ENCODE measurements at places on chromosomes 1 and 21.

- no peak for DNase-seq
Observed at GRCh38 chr1:200740571-200741208, 2.0 kb downstream of the CAMSAP2 start.

- DNase-seq, result no peak
Observed at GRCh38 chr1:26771643-26772321, 16.0 kb upstream of the PIGV start.

DNA sequence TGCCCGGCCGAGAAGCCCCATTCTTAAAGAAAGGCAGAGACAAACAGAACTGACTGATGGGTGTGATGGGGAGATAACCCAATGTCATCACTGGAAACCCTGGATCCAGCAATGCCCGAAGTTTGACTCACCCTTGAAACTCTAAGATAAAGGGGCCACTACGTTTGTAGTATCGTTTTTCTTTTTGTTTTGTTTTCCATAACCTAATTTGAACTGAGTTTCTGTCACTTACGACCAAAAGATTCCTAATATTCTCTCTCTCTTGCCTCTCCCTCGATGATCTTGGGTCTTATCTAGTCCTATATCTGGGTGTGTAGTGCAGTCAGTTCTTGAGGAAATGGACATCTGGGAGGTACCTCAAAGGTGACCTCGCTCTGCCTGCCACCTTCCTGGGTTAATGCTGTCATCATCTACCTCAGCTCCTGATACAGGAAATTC lies 57.8 kb upstream of the ID3 start:
- DNase-seq, result no peak

- DNase-seq, result no peak
Observed at GRCh38 chr1:115694805-115695204, 53.0 kb downstream of the VANGL1 start.

DNA sequence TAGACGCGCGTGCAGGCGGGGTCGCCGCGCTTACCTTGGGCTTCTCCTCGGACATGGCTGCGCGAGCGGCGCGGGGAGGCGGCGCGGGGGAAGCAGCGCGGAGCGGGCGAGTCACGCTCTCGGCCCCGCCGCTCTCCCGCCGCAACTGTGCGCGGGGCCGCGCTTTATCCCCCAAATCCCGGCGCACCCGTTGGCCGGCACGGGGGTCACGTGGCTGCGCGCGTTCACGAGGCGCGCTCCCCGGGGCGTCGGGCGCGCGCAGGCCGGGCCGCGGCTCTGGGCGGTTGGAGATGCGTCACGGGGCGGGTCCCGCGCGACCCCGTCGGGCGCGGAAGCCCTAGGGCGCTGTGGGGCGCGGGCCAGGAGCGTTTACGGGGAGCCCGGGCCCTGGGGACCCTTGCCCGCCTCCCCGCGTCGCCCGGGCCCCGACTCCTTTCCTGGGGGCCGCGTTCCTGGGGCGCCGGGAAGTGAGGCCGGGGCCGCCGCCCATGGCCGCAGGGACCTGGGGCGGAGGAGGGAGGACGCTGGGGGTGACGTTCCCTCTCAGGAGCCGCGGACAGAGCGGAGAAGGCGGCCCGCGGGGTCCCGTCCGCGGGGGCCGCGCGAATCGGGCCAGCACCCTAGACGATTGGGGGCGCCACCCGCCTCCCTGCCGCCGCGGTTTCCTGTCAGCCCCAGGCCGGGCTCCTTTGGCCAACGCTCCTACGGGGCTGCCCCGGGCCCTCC lies at the start of gene SUMO3:
SUMO3 (minus strand) TSS at position 149 of the 726 bp plus-strand sequence; CDS start at position 55, 94 bp downstream.
- DNase-seq, result peak; percentile 24

GRCh38 chr1:43421976-43422750 lies 31.6 kb downstream of the HYI start:
- DNase-seq, result no peak

DNA sequence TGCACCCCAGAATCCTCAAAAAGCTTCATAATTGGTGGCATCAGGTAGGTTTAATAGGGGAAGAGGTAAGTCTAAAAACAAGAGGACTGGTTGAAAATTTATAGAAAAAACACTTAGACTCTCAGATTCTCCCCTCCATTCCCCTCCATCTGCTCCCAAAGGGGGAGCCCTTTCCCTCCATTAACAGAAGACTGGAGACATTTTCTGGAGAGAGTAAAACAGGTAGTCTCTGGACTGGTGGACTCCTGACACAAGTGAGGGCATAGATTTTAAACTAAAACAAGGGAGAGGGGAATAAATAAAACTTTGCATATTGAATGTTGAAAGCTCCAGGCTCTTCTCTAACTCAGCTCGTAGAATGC lies 54.0 kb upstream of the IPO9 start:
- DNase-seq, result no peak

DNA sequence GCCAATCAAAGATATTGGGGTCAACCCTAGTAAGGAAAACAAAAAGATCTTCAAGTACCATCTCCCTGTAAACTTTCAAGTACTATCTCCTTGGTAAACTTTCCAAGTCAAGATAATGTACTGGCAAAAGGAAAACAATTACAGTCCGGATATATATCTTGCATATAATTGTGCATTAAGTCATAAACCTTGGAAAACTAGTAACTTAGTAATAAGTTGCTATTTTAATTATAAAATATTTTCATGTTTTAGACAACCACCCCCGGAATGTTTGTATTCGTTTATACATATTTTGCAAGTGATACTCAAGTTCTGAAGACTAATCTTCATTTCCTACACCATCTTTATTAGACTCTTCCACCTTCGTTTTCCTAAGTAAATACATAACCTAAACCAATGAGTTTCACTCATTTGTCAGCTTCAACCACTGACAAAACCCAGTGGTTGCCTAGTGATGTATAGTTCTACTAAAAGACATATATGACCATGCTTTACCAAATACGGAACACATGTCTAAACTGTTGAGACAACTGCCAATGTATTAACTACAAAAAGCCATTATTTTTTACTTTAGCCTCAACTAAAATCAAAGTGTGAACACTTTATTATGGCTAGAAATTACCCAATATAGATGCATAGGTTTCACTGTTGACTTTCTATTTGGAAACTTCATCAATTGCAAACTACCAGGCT lies 1.7 kb downstream of the AKT3 start:
- DNase-seq, result no peak

- DNase-seq, result no peak
Observed at GRCh38 chr1:24939675-24940193, 9.7 kb upstream of the RUNX3 start.

GRCh38 chr21:21688889-21689288 lies 690.7 kb downstream of the NCAM2 start:
- no peak for DNase-seq

GRCh38 chr1:118992868-118993699 lies 4.9 kb upstream of the TBX15 start:
- DNase-seq, result no peak

- no peak for DNase-seq
Observed at GRCh38 chr1:24919791-24920532, 10.1 kb downstream of the RUNX3 start.

GRCh38 chr1:45359882-45360513 lies 19.8 kb upstream of the MUTYH start:
- peak; percentile 55 for DNase-seq

GRCh38 chr1:29672416-29673227 lies 436.3 kb downstream of the PTPRU start:
- no peak for DNase-seq

GRCh38 chr1:178102218-178102617 lies 8.3 kb downstream of the RASAL2 start:
- no peak for DNase-seq

DNA sequence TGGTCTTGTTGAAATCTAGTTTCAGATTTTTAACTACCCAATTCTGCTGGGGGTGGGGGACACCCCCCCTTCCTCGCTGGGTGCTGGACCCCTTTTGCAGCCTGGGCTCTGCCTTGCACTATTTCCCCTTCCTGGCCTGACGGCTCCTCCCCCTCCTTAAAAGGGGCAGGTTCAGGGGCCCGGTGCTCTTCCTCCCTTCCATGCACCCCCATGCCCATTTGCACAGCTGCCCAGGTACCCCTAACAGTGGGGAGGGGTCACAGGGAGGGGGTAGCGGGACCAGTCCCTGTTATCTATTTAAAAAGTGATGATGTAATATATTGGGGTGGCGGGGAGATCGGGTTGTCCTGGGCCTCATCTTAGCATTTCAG lies 15.3 kb downstream of the ZBTB7B start:
- no peak for DNase-seq

DNA sequence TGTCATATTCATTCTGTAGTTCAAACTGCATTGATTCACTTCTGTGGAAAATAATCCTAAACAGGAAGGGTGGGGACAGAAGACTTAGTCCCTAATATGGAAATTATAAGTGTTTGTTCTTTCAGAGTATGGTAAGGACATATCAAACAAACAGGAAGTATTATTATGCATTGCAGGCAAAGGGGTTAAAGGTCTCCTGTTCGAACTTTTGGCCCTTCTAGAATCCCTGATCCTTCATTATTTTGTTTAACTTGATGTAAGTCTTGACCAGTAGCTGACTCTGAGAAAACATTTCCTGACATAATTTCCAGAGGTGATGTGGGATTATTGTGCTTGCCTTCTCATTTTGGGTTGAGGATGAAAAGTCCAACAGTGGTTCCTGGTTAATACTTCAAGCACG lies 215.4 kb upstream of the ADGRL2 start:
- DNase-seq, result no peak

DNA sequence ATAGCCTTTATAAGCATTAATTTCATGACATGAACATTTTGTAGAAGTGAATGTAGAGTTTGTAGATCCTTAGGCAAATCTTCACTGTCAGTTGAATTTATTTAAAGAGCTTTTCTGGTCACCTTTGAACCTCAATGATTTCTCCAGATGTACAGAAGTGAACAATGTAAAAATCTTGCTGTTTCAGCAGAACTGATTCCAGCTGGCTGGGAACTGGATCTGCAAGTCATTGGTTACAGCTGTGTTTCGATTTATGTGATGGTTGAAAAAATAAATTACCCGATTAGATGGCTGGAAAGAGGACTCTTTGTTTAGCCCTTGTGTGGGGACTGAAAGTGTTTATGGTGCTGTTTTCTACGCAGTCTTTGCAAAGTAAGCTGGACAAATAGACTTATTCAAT lies 849.8 kb downstream of the USP25 start:
- DNase-seq, result no peak

- DNase-seq, result no peak
Observed at GRCh38 chr1:47471163-47471562, 33.3 kb downstream of the FOXD2 start.

DNA sequence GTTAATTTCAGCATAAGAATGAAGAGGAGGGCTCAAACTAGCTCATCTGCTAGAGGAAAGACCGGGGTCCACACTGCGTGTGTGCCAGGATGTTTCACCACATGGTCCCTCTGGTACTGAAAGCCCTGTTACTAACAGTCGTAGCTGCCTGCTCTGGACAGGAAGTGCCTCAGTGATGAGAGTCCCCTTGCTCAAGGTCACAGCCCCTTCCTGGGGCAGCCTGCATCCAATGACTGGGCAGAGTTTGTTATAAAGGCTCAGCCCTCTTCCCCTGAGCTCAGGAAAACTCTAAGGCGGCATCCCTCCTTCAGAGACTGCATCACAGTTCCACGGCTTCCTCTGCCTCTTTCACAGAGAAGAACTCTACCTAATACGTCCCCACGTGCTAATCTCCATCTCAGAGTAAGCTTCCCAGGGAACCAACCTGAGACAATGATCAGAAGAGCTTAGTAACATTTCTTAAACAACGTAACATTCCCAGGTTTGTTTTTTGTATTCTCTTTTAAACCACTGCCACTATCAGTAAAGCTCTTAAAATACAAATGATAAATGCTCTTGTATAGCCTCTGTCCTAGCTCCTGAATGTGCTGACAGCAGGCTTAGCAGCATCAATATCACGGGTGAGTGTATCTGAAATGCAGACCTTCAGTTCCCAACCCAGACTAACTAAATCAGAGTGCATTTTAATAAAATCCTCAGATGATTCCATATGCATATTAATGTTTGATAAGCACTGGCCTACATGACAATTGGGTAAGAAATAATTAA lies 38.0 kb upstream of the ATP1A1 start:
- no peak for DNase-seq

- DNase-seq, result no peak
Observed at GRCh38 chr1:156080241-156080862, 1.9 kb downstream of the MEX3A start.

GRCh38 chr1:210222340-210223006 lies 10.1 kb upstream of the SERTAD4 start:
- DNase-seq, result peak; percentile 22

DNA sequence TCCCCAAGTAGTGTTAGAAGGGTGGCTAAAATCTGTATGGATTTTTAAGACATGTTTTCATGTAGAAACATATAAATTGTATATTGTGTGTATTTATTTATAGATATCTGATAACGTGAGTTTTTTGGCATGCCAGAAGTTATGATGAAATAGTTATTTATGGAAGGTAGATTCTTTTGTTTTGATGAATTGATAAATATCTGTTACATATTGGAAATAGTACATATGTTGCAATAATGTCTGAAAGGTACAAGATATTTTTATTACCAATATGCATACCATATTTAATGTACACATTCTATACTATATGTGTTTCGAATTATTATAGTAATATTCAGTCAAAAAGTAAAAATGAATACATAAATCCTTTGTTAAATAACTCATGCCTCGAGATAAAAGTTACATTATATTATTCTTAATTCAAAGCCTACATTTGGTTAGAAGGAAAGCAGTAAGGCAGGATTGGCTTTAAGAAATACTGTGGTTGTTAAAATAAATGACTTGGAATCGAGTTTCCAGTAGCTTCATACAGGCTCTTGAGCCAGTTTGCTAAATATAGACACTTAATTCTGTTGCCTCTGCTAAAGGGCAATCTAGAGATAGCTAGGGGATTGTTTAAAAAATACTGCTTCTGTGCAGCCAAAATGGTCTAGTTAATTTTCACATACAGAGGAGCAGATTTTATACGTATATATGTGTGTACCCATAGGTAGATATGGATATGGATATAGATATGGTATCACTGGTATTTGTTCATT lies 1175.1 kb upstream of the B3GALT2 start:
- no peak for DNase-seq

GRCh38 chr1:177077734-177078499 lies 86.6 kb downstream of the ASTN1 start:
- peak; percentile 14 for DNase-seq

GRCh38 chr1:103106426-103107341 lies 1.6 kb downstream of the COL11A1 start:
- DNase-seq, result peak; percentile 70

DNA sequence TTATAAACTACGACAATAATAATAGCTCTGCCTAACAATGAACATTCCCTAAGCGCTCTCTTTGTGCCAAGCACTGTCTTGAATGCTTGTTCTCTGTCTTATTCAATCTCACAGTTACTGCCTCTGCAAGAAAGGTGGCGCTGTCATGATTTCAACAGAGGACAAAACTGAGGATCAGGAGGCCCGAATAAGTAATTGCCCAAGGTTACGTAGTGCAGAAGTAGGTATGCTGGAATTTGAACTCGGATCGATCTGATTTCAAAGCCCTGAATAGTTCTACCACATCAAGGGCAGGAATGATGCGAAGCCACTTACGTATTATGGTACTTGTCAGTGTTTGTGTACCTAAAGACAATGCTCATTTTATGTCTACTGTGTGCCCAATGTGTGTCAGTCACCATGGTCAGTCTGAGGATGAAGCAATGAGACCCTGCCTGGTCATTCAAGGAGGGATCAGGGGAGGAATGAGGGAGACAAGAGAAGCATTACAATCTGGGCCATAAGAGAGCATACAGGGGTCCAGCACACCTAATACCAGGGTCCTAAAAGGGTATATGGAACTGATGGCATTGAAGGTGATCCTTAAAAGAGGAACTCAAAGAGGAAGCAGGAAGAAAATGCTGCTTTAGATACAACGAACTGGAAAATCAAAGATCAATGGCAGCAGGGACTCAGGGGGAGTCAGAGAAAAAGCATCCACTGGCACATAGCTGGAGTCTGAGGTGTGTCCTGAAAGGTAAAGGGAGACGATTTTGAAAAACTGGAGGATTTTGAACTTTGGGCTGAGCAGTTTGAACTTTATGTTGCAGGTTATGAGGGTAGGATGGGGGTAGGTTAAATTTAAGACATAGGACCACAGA lies 389.2 kb downstream of the PLPP3 start:
- DNase-seq, result no peak
